H1 (cell line): ENCODE measurements at places on chromosomes 12 and 14.
A peak's percentile ranks its signal among the peaks of the same experiment; 100 is the strongest.

- no peak for DNase-seq
- H3K4me3 ChIP-seq, result no peak overlapping the region
- H3K27ac ChIP-seq, result no peak overlapping the region
- H3K27me3 ChIP-seq, result peaks cover 7% of the 10 kb centered on the region
Observed at GRCh38 chr12:3207175-3207574, 130.0 kb downstream of the TSPAN9 start.

GRCh38 chr14:54364555-54365415 lies 32.0 kb upstream of the CDKN3 start:
- no peaks in the 10 kb centered on the region; the same call in 1 of the 2 replicates for H3K27me3 ChIP-seq
- no peak overlapping the region for H3K27ac ChIP-seq
- DNase-seq, result peak; percentile 39
- peaks cover 29% of the 10 kb centered on the region for H3K4me1 ChIP-seq

DNA sequence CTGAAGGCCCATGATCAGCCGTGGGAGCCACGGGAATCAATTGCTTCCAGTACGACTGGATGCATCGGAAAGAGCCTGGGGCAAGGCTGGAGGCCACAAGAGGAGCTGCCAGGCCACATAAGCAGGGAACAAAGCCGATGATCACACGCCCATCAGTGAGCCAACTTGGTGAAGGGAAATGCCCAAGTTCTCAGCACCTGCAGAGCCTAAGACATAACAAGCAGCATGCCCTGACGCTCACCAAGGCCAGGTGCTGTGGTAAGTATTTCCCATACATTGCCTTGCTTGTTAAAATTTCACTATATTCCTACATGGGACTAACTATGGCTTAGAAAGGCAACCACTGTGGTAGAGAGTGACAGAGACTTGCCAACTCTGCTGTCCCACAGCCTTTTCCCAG lies 555.9 kb downstream of the BCL11B start:
- no peak overlapping the region for H3K4me3 ChIP-seq
- no peak overlapping the region for H3K27ac ChIP-seq
- H3K36me3 ChIP-seq, result no peaks in the 10 kb centered on the region
- H3K27me3 ChIP-seq, result no peaks in the 10 kb centered on the region

GRCh38 chr14:104968541-104969401 lies 9.4 kb downstream of the AHNAK2 start:
- DNase-seq, result no peak
- peaks cover 5% of the 10 kb centered on the region; the same call in 1 of the 2 replicates for H3K27me3 ChIP-seq
- H3K4me1 ChIP-seq, result peaks cover 25% of the 10 kb centered on the region
- no peaks in the 10 kb centered on the region for H3K36me3 ChIP-seq

GRCh38 chr12:27436768-27437167 lies 9.8 kb upstream of the SMCO2 start:
- no peaks in the 10 kb centered on the region for H3K27me3 ChIP-seq
- no peak for DNase-seq
- no peaks in the 10 kb centered on the region for H3K36me3 ChIP-seq

DNA sequence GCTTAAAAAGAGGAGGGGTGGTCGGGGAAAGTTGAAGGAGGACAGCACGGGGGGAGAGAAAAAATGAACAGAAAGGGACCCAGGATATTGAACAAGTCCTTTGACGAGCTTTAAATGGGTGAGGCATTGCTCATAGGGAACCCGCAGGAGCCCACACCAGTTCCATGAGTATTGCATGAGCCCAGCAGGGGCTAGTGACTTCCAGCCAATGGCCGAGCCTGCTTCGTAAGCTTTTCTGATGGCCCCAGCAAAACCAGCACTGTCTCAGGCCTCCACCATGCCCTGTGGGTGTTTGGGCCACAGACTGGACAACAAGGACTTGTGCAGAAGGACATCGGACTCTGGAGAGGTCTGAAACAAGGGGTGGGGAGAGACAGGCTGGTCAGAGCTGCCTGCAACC lies 109.5 kb downstream of the ZFP36L1 start:
- DNase-seq, result no peak
- H3K4me1 ChIP-seq, result no peaks in the 10 kb centered on the region
- no peaks in the 10 kb centered on the region for H3K36me3 ChIP-seq
- H3K27me3 ChIP-seq, result no peaks in the 10 kb centered on the region
- H3K4me3 ChIP-seq, result no peak overlapping the region

GRCh38 chr12:47549258-47549657 lies 156.6 kb downstream of the RPAP3 start:
- H3K36me3 ChIP-seq, result no peaks in the 10 kb centered on the region
- no peaks in the 10 kb centered on the region for H3K4me1 ChIP-seq
- no peak for DNase-seq
- no peaks in the 10 kb centered on the region for H3K27me3 ChIP-seq
- no peak overlapping the region for H3K27ac ChIP-seq
- no peak overlapping the region for H3K4me3 ChIP-seq

DNA sequence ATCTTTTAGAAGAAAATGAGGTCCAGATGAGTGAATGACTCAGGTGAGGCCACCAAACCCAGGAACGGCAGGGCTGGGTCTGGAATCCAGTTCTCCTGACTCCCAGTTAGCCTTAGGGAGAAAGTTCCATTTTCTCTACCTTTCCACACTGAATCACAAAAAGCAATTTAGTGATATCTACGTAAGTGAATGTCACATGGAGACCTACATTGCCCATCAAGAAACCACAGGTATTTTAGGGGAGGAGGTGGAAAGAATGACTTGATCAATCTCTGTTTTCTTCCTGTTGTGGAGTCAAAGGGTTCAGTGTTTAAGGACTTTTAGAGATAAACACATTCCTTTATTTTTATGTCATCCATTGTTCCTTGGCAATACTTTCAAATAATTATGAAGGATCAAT lies 106.9 kb upstream of the PTPRB start:
- no peak overlapping the region for H3K27ac ChIP-seq
- no peaks in the 10 kb centered on the region for H3K4me1 ChIP-seq
- DNase-seq, result no peak
- no peak overlapping the region for H3K4me3 ChIP-seq
- no peaks in the 10 kb centered on the region for H3K27me3 ChIP-seq

- no peak overlapping the region for H3K27ac ChIP-seq
- DNase-seq, result peak; percentile 58
- peak overlapping the region; percentile 61 for H3K4me3 ChIP-seq
- H3K27me3 ChIP-seq, result peaks cover 61% of the 10 kb centered on the region
- no peaks in the 10 kb centered on the region for H3K36me3 ChIP-seq
- H3K4me1 ChIP-seq, result peaks cover 28% of the 10 kb centered on the region
Observed at GRCh38 chr14:94773655-94774343, 3.9 kb upstream of the GSC start.

DNA sequence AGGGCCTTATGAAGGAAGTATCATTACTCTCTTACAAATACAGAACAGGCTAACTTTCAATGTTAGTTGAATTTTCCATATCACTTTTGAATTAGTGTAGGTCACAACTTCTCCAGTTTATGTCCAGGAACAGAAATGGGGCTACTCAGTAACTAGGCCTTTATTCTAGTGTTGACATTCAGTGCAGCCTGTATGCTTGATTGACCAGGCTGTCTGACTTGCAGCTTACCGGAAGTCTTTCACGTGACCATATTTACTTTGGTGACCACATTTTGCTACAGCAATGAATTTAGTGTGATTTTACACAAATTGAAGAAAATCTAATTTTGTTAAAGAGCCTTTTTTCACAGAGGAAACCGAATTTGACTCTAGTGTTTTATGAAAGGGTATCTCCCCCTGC lies 12.4 kb downstream of the MTERF2 start:
- no peak for DNase-seq
- no peak overlapping the region for H3K27ac ChIP-seq
- no peaks in the 10 kb centered on the region; the same call in 1 of the 2 replicates for H3K36me3 ChIP-seq
- H3K27me3 ChIP-seq, result no peaks in the 10 kb centered on the region

DNA sequence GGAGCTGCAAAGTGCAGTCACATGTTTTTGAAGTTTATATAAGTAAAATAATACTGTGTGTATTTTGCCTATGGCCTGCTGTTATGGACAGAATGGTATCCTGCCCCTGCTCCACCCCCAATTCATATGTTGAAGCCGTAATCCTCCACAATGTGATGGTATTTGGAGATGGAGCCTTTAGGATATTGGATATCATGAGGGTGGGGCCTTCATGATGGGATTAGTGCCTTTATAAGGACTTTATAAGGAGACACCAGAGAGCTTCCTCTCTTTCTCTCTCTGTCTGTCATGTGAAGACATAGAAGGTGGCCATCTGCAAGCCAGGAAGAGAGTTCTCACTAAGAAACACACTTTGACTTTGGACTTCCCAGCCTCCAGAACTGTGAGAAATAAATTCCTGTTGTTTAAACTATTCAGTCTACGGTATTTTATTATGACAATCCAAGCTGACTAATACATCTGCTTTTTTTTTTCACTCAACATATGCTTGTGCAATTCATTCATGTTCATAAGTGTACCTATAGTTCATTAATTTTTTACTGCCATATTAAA lies 3.1 kb upstream of the CHPT1 start:
- H3K27ac ChIP-seq, result no peak overlapping the region
- peaks cover 4% of the 10 kb centered on the region; the same call in 1 of the 2 replicates for H3K4me1 ChIP-seq
- H3K4me3 ChIP-seq, result no peak overlapping the region
- H3K36me3 ChIP-seq, result no peaks in the 10 kb centered on the region
- DNase-seq, result no peak
- H3K27me3 ChIP-seq, result peaks cover 2% of the 10 kb centered on the region

DNA sequence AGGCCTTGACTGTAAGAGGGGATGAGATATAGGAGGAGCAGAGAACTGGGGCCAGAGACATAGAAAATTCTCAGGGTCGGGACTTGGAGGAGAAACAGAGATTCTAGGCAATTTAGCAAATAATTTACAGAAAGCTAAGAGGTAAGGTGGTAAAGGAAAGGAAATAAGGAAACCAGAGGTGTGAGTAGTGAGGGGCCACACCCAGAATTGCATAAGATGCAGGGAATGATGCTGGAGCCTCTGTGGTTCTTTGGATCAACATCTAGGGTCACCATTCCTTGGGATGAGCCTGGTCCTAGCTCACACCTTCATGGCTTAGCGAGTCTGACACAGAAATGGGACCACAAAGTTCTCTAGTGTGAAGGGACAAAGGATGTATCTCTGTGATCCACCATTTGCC lies 949 bp upstream of the SDR9C7 start:
- no peaks in the 10 kb centered on the region for H3K27me3 ChIP-seq
- H3K27ac ChIP-seq, result no peak overlapping the region
- no peak overlapping the region for H3K4me3 ChIP-seq
- no peaks in the 10 kb centered on the region for H3K36me3 ChIP-seq

DNA sequence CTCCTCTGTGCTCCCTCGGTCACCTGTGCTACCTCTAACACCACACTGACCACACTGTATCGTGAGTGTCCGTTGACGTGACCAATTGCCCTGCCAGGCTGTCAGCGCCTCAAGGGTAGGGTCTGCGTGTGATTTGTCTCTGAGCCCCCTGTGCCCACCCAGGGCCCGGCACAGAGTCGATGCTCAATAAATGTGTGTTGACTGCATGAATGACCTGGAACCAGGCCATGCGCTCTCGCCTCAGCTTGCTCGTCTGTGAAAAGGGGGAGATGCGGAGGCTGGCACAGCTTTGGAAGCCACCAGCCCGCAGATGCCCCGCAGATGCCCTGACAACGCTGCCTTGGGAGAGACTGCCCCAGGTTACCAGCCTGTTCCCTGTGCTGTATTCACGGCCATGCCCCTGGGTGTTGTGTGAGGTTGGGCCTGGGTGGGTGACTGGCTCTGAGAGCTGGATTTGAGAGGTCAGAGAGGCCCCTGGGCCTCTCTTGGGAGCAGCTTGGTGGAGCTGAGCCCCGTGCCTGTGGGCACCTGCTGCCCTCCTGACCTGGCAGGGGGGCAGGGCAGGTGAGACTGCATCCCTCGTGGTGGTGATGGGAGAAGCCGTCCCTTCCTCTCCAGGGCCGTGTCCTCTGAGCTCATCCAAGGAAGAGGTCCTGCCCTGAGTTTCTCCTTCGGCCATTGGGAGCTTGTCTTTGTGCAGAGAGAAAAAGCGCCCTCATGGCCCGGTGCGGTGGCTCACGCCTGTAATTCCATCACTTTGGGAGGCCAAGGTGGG lies 43.2 kb downstream of the CYP46A1 start:
- H3K4me3 ChIP-seq, result no peak overlapping the region
- H3K4me1 ChIP-seq, result no peaks in the 10 kb centered on the region
- H3K36me3 ChIP-seq, result no peaks in the 10 kb centered on the region
- no peaks in the 10 kb centered on the region for H3K27me3 ChIP-seq
- peak; percentile 38 for DNase-seq

DNA sequence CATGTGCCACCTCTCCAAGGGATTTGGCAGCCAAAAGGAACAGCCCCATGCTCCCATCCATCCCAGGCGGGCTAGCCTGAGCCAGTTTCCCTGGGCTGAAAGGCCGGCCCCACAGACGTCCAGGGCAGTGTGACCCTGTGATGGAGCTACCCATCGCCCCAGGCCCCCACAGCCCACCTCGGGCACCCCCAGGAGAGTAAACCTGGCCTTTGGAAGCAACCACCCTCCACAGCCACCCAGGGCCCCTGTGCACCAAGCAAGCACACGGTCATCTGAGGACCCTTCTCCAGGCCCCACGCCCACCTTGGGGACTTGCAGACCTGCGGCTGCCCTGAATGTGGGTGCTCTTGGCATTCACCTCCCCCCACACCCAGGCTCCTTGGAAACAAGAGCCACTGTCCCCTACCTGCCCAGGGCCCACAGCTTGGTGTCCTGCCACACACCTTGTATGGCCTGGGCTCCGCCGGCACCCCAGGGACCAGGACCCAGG lies 8.4 kb downstream of the AHNAK2 start:
- H3K27me3 ChIP-seq, result no peaks in the 10 kb centered on the region
- no peak overlapping the region for H3K27ac ChIP-seq
- no peak overlapping the region for H3K4me3 ChIP-seq
- H3K4me1 ChIP-seq, result peaks cover 25% of the 10 kb centered on the region

- no peaks in the 10 kb centered on the region for H3K27me3 ChIP-seq
- no peak overlapping the region for H3K4me3 ChIP-seq
- no peak overlapping the region for H3K27ac ChIP-seq
- H3K4me1 ChIP-seq, result 0 out of 2 replicates have a peak, but pooled peaks cover 1% of the 10 kb centered on the region
- DNase-seq, result no peak
Observed at GRCh38 chr12:58741226-58741625, 179.1 kb downstream of the LRIG3 start.

DNA sequence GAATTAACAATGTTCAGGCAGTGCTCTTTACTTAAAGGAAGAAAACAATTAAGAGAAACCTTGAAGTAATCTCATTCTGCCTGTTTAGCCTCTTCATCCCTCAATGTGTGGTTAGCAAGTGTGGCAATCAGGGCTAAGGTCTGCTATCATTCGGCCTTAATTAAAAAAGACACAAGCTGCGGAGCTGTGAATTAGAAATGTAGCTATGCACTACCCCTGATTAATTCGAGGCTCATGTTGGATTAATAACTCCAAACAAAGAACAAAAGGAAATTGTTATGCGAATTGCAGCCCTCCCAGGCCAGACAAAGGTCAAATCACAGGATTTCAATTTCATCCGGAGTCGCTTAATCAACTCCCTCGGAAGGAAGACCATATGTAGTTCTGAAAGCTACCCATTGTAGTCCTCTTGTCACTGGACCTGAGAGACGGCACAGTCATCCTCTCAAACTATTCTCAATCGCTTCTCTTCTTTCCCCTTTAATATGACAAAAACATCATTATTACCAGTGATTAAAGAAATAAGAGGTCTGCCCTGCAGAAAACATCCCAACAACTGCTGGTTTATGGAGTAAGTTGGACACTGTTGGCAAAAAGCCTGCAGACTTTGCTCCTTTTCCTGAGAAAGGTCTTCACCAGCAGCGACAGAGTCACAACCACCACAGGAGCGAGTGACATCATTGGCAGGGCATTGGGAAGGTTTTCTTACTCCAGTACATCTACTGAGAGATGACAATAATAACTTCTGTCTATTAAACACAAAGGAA lies 71.1 kb upstream of the SOX5 start:
- no peaks in the 10 kb centered on the region for H3K4me1 ChIP-seq
- no peaks in the 10 kb centered on the region for H3K36me3 ChIP-seq
- no peak for DNase-seq
- H3K27ac ChIP-seq, result no peak overlapping the region
- H3K4me3 ChIP-seq, result no peak overlapping the region

- H3K4me1 ChIP-seq, result no peaks in the 10 kb centered on the region
- H3K36me3 ChIP-seq, result no peaks in the 10 kb centered on the region
- H3K4me3 ChIP-seq, result peak overlapping the region; percentile 25; the same call in 1 of the 2 replicates
- H3K27ac ChIP-seq, result no peak overlapping the region; the same call in 1 of the 2 replicates
Observed at GRCh38 chr14:31292937-31293616, 85.5 kb upstream of the HECTD1 start.
